Mucosa of gallbladder (tissue), 1 donor: ENCODE measurements at places on chromosomes 2 and 18.

- DNase-seq, result no peak
Observed at GRCh38 chr18:3266062-3266608, 4.2 kb downstream of the MYL12B start.

GRCh38 chr2:100535855-100536254, 26.9 kb upstream of the PDCL3 start:
- DNase-seq, result no peak

DNA sequence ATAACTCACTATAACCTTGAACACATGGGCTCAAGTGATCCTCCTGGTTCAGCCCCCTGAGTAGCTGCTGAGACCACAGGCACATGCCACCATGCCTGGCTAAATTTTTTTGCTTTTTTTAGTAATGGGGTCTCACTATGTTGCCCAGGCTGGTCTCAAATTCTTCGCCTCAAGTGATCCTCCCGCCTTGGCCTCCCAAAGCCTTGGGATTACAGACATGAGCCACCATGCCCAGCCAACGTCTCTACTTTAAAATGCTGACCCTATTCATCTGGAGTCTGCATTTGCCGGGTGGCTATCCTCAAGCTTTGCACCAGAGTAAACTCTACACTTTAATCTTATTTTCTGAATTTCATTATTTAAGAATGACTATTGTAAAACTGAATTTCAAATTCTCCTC, 37.6 kb upstream of the RALBP1 start:
- no peak for DNase-seq

GRCh38 chr2:7849531-7849930, 832.3 kb upstream of the ID2 start:
- DNase-seq, result no peak

DNA sequence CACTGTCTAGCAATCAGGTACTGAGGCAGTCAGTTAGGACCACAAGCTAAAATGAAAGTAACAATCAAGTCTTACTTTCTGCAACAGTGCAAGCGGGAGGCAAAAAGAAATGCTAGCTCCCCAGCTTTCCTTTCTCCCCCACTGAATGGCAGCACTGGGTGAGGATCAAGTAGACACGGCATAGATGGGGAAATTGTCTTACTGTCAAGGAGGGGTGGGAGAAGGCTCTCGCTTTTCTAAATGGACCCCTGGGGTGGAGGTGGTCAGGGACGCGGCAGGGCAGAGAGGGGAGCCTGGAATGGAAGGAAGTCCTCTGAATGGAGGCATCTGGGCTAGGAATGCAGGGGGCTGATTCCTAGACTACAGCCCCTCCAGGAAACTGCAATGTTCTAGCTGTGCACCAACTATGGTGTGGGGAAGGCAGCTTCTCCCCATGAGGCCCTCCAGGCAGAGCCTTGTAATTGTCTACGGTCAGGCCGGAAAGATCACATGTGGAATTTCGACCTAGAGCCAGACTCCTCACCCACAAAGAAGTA, 24.3 kb downstream of the METTL8 start:
- no peak for DNase-seq

GRCh38 chr2:74843433-74843832, 9.5 kb downstream of the HK2 start:
- DNase-seq, result no peak

DNA sequence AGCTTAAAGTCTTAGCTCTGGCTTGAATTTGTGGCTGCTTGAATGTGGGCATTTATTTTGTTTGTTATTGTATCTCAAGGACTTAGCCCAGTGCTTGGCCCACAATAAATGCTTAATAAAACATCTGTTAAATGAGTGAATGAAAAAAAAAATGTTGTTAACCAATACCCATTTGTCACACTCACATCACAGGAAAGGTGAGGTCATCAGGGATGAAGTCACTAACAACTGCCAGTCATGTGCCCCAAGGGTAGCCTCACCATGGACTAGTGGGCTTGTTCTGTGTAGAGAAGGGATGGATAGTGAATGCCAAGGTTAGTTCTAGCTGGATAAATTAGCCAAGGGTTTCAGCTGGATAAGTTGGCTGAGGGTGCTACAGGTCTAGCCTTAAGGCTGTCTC, 3.0 kb downstream of the NRBP1 start:
- no peak for DNase-seq

- peak; percentile 16 for DNase-seq
Observed at GRCh38 chr2:46171411-46171953, 125.7 kb upstream of the EPAS1 start.

DNA sequence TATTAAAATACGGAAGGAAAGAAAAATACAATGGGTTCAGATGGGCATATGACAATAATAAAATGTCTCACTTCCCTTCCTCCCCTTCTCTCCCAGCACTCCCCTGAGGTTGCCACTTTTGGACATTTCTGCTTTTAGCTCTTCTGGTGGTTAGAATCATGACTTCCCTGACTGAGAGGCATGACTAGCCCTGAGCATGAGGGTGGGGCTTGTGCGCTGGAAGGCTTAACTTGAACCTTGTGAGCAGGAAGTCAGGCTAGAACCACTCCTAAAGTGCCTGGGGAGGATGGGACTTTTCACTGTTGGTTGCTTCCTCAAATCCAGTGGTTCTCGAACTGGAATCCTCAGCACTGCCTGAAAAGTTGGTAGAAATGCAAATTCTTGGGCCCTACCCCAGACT, 19.7 kb upstream of the ARHGAP25 start:
- DNase-seq, result peak; percentile 54

DNA sequence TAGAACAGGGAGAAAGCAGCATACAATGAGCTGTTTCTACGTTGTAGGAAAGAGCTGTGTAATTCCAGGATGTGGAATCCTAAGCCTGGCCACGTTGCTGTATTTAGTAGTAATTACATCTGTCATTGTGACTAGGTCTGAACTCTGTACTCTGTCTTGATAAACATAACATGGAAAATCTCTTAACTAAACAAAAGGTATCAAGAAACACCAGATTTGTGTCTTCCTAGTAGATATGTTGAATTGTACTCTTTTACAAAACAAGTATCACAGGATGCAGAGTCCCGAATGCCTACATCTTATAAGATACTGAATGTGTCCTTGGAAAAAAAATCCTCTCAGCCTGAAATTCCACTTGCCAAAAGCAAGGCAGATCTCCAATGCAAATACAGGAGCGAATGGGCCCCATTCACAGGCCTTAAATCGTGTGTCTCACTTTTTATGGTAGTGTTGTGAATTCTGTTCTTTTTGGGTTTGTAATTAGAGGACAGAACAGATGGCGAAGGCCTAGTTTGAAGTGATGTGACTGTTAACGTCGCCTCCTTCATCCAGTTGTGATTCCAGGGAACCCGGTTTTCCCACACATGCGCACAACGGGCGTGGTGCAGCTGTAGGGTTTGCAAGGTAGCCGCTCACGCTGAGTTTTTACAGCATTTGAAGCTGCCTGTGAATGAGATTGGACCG, 246.5 kb downstream of the GBX2 start:
- no peak for DNase-seq

GRCh38 chr2:80889009-80889408, 584.5 kb upstream of the LRRTM1 start:
- DNase-seq, result no peak

DNA sequence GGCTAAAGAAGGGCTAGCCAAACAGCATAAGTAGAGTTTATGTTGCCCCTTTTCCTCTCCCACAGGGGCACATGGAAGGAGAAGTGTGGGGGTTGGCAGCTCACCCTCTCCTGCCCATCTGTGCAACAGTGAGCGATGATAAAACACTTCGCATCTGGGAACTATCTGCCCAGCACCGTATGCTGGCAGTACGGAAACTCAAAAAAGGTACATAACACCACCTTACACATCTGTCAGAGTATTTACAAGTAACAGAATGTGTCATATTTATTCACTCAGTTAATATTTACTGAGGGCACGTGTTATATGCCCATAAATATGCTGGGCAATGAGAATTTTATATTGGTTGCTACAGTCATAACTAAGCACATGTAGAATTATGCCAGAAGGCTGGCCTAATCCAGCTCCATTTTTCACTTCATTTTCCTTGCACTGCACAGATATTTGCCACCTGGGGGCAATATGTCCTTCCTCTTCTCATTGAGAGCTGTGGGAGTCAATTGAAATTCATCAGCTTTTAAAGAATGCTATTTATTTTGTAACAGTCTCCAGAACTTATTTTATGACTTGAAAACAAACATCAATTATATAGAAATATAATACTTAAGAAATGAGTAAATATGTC, 150.6 kb downstream of the RTN4 start:
- peak; percentile 31 for DNase-seq

DNA sequence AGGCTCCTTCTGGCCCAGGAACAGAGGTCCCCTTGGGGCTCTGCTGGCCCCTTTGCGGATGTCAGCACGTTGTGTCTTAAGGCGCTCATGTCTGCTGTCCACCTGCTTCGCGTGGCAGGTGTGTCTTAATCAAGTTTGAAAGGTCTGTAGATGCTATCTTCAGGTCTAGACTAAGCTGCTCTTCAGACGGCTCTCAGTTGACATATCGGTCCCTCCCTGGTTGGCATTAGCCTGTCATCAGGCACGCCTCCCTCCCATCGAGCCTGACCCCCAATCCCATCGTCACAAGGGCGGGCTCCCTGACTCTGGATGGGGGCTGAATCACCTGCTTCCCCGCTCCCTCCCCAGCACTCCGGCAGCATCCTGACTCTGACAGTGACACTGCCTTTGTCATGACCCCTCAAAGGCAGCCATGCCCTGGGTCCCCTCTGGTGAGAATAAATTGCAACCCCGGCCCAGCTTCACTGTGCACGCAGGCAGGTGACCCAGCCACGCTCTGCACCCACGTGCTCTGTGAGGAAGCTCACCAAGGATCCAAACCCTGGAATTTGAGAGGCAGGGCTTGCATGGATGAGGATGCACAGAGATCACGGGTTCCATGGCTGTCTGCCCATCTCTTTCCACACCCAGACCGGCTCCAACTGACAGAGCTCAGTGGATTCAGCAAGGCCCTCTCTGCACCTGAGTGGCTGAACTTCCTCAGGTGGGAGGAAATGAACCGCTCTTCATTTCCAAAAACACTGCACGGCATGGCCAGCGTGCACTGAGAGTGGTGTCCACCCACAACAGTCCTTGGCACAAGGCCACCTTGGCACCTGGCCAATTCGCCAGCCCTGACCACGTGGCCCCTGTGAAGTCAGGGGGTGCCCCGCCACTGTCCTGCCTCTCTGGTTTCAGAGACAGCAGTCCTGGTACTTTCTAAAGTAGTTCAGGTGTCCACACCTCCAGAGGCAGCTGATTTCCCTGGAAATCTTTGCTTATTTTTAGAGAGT, 110.2 kb upstream of the GPC1 start:
- no peak for DNase-seq

- no peak for DNase-seq
Observed at GRCh38 chr18:34978533-34978893, 62.7 kb upstream of the MAPRE2 start.

DNA sequence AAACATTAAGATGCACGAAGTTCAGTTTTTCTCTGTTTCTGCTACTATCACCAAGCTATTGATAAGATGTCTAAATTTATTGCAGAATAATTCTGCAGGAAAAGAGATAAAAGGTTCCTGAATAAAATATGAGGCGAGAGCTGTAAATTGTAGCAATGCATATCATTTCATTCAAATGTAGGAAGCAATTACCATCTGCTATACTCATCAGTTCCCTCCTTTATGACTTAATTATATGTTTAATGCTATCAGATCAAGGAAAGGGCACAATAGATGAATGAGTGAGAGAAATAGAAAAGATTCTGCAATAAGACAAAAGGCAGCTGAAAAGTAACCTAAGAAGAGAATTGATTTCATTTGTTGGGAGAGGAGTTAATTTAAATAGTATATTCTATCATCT, 108.2 kb upstream of the GALNT5 start:
- DNase-seq, result no peak

GRCh38 chr2:127174136-127174535, 46.0 kb downstream of the CYP27C1 start:
- DNase-seq, result no peak

- peak; percentile 15 for DNase-seq
Observed at GRCh38 chr2:207926133-207926988, 99.0 kb downstream of the PLEKHM3 start.

DNA sequence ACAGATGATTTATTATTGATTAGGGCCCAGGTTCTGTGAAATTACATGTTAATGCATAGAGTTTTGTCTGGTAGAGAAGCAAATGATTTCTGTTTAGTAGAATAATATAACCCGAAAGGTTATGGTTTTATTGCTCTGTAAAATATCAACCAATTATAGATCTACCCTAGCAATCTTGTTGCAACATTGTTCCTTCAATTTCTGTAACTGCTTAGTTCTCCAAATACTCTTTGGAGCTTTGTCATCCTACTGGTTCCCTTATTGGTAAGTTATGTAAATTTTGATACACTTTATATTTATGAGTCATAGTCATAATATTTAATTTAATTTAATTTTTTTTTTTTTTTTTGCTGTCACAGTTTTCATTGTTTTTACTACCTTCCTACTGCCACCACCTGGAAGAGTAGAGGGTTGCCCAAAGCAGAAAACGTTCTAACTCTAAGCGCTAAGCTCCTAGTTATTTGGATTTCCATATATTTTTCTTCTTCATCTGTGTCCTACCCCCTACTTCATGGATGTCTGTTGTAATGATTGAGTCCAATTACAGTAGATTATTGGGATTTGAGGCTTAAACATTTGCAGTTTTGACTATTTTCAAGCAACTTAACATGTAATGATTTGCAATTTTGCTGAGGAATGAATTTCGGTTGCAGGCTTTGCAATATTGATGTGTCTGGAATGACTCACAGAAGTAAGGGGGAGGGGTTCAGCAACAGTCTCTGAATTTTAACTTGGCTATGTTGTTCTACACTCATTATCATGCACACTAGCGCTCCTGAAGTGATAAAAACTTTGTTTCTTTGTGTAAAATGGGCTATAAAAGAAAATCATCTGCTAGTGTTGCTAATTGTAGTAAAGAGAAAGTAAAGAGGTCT, 51.1 kb downstream of the NABP1 start:
- no peak for DNase-seq

GRCh38 chr18:30280186-30280585, 762.4 kb downstream of the DSC3 start:
- no peak for DNase-seq

DNA sequence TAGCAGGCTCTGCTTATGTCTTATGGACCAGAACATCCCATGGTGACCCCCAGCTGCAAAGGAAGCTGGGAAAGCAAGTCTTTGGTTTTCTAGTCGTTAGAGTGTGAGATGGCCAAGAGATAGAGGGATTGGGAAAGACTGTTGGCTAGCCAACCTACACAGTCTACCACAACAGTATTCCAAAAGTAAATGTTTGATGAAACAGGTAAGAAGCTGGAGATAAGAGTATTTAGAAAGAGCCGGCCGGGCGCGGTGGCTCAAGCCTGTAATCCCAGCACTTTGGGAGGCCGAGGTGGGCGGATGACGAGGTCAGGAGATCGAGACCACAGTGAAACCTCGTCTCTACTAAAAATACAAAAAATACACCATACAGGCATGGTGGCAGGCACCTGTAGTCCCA, 124.4 kb downstream of the GALNT1 start:
- DNase-seq, result no peak

- DNase-seq, result no peak
Observed at GRCh38 chr2:61478086-61478485, 7.2 kb upstream of the USP34 start.

GRCh38 chr18:31591628-31592027, at the start of gene TTR:
Gene TTR (plus strand): TSS chr18:31591877. CDS start chr18:31591903, 26 bp downstream.
- peak; percentile 57 for DNase-seq

- DNase-seq, result no peak
Observed at GRCh38 chr2:9282128-9283112, 75.8 kb downstream of the ASAP2 start.
